ENCODE measurements at places on chromosomes 4 and X.

DNA sequence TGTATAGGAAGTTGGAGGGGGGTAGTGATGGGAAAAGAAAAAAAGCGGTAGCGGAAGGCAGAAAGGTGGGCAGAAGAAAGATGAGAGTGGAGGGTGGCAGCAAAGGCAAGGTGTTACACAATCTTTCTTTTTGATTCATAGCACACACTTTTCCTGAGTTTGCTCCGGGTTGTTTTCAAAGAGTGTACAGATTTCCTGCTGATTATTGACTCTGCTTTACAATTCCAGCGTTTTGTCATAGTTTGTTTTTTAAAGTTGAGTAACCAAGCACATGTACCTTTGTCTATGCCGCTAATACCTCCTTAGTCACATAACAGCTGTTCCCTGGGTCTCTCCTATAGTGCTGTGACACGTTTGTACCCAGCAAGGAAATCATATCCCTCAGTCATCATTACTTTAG, 50.3 kb downstream of the AGA start:
- DNase-seq = no peak

DNA sequence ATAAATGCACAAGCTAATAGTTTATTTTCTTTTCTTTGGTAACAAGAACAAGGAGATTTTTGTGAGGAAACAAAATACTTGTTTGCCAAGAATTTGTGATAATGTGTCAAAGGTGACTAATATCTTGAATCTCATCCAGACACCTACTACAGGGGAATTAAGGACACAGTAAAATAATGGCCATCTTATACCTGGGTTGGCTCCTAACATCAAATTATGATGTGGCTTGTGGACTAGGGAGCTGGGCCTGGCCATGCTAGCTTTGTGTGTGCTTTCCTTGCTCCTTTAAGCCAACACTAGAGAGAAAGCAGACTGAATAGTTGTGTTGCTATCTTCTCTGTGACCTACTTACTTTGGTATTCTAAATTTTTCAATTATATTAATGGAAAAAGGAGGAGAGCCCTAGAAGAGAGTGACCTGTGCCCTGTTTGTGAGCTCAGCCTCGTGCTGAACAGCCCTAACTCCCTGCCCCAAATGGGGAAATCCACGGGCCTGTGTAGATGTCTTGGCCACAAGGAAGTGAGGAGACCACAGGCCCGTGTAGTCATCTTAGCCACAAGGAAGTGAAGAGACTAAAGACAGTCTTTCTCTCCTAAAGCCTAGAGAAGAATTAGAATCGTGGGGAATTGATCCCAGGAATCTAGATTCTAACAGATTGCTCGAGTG, 23.3 kb downstream of the ARHGAP24 start:
- DNase-seq = no peak

DNA sequence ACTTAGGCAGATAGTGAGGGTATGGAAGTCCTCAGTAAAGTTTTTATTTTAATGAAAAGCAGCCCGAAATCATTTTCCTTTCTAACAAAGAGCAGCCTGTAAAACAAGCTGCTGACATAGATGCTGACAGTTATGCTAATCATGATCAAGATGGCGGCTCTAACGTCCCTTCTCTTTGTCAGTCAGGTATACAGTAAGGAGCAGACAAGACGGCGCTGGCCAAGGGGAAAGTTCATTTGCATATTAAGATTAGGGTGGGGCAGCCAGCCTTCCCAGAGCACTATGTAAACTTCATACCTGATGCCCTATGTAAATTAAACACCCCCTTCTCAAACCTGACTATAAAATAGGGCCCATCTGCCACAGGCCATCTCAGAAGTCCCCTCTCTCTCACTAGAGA, 76.9 kb downstream of the MAGEB10 start:
- DNase-seq = no peak

- no peak for DNase-seq
Observed at GRCh38 chr4:15194520-15194919, 192.2 kb downstream of the CPEB2 start.

DNA sequence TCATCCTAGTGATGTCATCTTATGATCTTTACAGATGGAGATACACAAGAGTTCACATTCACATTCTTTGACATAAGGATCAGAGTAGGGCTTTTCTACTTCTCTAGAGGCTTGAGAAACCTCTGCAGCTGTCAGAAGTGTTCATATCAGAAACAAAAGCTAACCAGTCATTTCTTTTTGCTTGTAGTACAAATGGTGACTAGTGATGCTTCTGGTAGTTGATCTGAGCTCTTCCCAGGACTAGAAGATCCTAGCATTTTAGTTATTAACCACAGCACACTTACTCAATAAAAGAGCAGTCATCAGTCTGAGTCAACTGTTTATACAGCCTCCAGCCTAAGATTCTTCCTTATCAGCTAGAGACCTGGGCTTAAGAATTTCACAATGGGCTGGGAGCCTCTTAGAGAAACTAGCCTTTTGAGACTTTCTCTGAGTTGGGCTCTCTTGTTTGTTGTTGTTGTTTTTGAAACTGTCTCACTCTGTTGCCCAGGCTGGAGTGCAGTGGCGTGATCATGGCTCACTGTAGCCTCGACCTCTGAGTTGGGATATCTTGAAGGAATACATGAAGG, 84.1 kb downstream of the TMEM164 start:
- no peak for DNase-seq

GRCh38 chr4:187118602-187119120, 395.0 kb upstream of the FAT1 start:
- no peak for DNase-seq

DNA sequence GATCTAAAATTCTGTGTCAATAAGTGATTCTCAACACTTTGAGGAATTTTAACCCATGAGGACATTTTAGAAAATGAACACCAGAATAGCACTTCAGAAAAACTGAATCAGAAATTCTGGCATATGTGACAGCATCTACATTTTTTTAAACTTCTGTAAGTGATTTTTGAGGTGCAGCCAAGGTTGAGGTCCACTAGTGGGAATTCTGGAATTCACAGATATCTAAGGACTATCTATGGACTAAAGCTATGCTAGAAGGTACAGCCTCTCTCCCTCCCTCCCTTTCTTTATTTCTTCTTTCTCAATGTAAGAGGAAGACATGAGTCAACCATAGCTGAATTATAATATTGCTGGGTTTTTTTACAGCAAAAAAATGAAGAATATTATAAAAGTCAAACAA, 508.2 kb upstream of the ATOH1 start:
- DNase-seq = no peak

DNA sequence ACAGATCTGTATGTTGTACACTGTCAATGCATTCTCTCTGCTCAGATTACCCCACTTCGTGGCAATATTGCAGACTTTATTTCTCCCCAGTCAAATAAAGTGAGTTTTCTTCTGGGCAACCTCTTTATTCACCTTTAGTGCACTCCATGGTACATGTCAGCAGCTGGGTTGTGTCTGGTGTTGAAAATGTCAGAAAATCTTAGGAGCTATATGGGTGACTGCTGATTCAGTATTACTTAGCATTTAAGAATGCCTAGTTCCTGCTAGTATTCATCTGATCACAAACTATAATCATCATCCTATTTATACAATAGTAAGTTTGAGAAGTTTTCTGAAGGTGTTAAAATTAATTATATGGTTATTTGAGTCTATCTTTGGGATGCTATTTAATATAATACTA, 112.5 kb downstream of the CFAP299 start:
- DNase-seq = no peak

GRCh38 chr4:23422878-23423277, 467.0 kb downstream of the PPARGC1A start:
- DNase-seq = no peak

GRCh38 chr4:54265366-54265765, 36.3 kb downstream of the PDGFRA start:
- no peak for DNase-seq

GRCh38 chr4:73405138-73405537, 1.1 kb downstream of the ALB start:
- no peak for DNase-seq

DNA sequence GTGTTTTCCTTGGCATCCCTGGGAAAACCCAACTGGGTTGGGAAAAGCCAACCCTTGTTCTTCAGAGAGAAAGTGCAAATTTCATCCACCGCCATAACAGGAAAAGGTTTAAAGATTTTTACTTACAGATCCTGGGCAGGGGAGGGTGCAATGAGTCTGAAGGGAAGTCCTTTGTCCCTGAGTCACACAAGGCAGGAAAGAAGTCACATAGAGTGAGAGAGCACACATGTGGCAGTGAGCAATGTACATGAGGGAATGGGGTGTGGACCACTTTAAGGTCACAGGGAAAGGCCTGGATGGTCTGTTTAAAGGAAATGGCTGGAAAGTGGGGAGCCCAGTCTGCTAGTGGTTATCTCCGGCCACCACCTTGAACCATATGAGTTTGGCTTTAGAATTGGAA, 248.9 kb downstream of the HS3ST1 start:
- DNase-seq = no peak

GRCh38 chr4:141238186-141238585, 17.5 kb downstream of the ZNF330 start:
- no peak for DNase-seq

- DNase-seq = no peak
Observed at GRCh38 chrX:23003116-23003515, 3.4 kb downstream of the DDX53 start.

DNA sequence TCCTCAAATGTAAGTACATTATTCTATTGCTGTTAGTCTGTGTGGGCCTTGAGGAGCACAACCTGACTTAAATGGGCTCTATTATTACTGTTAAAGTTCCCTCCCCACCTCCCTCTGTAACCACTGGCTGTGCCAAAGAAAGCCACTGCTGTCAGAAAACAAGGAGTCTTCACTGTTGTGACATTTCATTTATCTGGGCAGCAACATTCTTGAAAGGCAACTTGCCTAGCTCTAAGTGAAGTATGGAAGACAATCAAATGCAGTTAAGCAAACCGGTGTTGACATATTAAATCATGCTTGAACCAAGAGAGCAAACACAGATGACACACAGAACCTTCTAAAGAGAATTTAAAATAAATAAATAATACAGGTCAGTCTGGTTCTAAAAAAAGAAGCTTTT, 81.0 kb downstream of the EPHA5 start:
- no peak for DNase-seq

DNA sequence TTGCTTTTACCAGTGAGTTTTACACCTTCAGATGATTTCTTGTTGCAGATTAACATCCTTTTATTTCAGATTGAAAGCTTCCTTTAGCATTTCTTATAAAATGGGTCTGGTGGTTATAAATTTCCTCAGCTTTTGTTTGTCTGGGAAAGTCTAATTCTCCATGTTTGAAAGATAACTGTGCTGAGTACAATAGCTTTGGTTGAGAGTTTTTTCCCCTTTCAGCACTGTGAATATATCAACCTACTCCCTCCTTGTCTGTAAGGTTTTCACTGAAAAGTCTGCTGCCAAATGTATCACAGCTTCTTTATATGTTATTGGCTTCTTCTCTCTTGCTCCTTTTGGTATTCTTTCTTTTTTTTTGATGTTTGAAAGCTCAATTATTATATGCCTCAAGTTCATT, 53.5 kb upstream of the ACTRT1 start:
- DNase-seq = no peak

GRCh38 chr4:99088023-99088449, 552 bp downstream of the ADH5 start:
- DNase-seq = peak; percentile 28

DNA sequence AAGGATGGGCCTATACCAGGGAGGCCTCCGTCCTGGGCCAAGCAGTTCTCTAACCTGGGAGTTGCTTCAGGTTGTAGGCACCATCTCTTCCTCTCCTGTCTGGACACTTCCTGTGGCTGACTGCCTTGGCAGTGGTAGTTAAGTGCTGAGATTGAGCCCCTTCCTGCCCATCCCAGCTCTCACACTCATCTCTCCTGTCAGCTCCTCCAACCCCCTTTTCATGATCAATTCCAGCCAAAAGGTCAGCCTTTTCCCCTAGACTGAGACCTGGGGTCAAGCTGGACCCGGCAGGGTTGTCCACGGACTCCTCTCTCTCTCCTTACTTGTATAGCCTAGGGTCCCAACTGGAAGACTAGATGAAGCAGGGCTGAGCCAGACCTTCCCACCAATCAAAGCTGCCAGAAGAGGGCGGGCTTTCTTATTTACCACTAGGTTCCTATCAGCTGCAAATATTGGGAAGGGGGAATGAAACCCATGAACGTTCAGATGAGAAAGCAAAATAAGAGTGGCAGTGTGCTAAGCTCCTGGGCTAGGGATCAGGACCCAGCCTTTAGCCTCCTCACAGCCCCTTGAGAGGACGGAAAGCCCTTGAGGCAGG, 34.5 kb downstream of the KDM5C start:
- peak; percentile 12 for DNase-seq

DNA sequence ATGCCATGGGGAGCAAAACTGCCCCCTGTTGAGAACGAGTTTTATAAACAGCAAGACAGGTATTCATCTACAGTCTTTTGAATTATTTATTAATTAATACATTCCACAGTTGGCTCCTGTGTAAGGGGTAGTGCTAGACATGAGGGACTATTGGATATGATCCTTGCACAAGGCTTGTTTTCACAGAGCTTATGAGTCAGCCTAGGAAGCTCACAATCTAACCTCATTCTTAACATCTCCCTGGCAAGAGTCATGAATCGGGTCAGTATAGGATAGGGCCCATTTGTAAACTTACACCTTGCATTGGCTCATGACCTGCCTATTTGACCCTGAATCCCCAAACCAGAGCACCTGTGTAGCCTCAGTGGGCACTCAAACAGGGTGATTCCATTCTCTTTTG, 209.1 kb upstream of the HCCS start:
- no peak for DNase-seq

DNA sequence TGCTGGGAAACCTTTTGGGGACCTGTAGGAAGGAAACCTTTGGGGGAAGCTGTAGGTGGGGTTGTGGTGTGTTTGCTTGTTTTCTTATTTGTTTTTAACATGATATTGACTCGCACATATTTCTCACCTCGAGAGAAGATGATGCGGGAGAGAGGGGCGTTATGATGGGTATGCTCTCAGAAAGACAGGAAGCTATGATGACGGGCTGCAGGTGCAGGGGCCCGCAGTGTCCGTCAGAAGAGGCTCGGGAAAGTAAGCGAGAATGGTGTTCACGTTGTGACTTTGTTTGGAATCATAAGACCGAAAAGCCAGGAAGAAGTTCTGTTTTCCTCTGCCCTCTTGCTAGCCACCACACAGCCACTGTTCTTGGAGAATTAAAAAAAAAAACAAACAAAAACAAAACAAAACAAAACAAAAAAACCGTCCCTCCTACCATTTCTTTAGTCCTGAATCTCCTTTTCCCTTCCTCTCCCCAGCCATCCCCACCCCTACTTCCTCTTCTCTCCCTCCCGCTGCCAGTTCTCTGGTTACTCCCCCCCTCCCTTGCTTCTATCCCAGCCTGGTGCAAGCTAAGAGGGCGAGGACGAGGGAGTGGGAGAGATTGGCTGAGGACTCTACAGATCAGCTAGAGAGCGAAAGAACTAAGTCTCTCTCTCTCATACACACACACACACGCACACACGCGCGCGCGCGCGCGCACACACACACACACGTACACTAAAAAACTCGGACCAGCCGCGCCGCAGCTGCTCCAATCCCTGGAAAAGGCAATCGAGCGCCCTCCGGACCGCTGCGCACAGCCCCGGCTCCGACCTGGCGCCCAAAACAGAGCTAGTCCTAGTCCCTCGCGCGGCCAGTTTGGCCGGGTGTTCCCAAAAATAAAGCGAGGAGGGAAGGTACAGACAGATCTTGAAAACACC, at the start of gene BMP3:
Gene BMP3, plus strand, starts transcription at position 648 of the 920 bp plus-strand sequence. CDS start 577 bp downstream, outside the sequence.
- DNase-seq = no peak

All from activated CD4-positive, alpha-beta T cell treated with anti-CD3 and anti-CD28 coated beads, Interleukin-2, Interleukin-6, amounts not matched to agents 100 ng/mL and 50 ng/mL, durations not matched to agents 16 hours and 8 hours (primary cell).